CD4-positive, alpha-beta memory T cell (primary cell): ENCODE measurements at places on chromosomes 11 and 22. TPM values are rescaled to one million over a fixed set of nuclear protein-coding genes. Genes with fewer than 3 reads are reported as not detected.

Gene LDHAL6A
- 0.42 TPM for total RNA-seq

Gene SORL1
- total RNA-seq = 660 TPM

Gene BRSK2
- 0.47 TPM for total RNA-seq

Gene RAC2
- total RNA-seq = 304 TPM

Gene FGF3
- not detected for total RNA-seq

Gene ARAP1
- total RNA-seq = 144 TPM

Gene MS4A4A
- total RNA-seq = 0.99 TPM

Gene CENPM
- 7.6 TPM for total RNA-seq

Gene HTR3A
- total RNA-seq = not detected

Gene C11orf52
- not detected for total RNA-seq

Gene VPS37C
- 7.3 TPM for total RNA-seq

Gene ARVCF
- 3.5 TPM for total RNA-seq

Gene ZFTA
- total RNA-seq = 1.4 TPM

DNA sequence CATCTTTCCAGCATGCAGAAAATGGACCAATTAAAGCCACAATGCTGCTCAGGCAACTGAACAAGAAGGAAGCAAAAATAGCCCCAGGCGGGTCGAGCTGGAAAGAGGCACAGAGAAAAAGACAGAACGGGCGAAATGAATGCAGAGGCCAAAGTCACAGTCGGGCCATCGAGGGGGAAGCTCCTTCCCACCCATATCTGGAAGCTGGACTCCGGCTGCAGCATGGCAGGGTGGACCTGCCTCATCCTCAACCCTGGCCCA is 58.6 kb upstream of the PRDM11 start:
- H3K4me1 ChIP-seq = peaks cover 10% of the 10 kb centered on the region
- H3K27ac ChIP-seq = no peak overlapping the region
- H3K27me3 ChIP-seq = no peaks in the 10 kb centered on the region
- DNase-seq = no peak
- H3K4me3 ChIP-seq = no peak overlapping the region

- H3K4me1 ChIP-seq = peaks cover 60% of the 10 kb centered on the region
- H3K36me3 ChIP-seq = no peaks in the 10 kb centered on the region
- H3K27me3 ChIP-seq = no peaks in the 10 kb centered on the region
- H3K4me3 ChIP-seq = peak overlapping the region; percentile 93
Observed at GRCh38 chr22:31496735-31497146, 405 bp downstream of the SFI1 start.

DNA sequence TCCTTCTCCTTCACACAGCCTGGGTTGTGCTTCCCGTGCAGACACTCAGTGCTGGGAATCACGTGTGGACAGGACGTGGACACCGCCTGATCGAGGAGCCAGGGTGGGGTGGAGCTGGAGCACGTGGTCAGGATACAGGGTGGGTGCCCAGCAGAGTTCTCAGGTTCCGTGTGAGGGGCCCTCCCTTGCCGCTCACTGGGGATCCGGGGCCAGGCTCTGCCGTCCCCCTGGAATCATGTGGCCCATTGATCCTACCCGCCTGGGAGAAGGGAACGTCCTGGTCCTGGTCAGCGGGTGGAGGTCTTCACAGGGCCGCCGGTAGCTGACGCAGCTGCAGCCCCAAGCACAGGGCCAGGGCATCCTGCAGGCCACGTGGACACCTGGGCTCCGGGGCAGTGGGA is 397.7 kb downstream of the TBC1D22A start:
- H3K27ac ChIP-seq = no peak overlapping the region
- no peak for DNase-seq
- H3K4me3 ChIP-seq = no peak overlapping the region

- no peaks in the 10 kb centered on the region for H3K27me3 ChIP-seq
- no peaks in the 10 kb centered on the region for H3K4me1 ChIP-seq
- no peak for DNase-seq
- no peaks in the 10 kb centered on the region for H3K36me3 ChIP-seq
- no peak overlapping the region for H3K27ac ChIP-seq
Observed at GRCh38 chr11:60791153-60791933, 6.2 kb downstream of the MS4A10 start.

- H3K4me3 ChIP-seq = no peak overlapping the region
- H3K4me1 ChIP-seq = no peaks in the 10 kb centered on the region
- H3K27me3 ChIP-seq = no peaks in the 10 kb centered on the region
- H3K36me3 ChIP-seq = no peaks in the 10 kb centered on the region
- no peak for DNase-seq
Observed at GRCh38 chr11:11349870-11350337, 3.1 kb downstream of the CSNK2A3 start.

GRCh38 chr11:10317776-10318526 is 13.1 kb downstream of the ADM start:
- H3K27me3 ChIP-seq = no peaks in the 10 kb centered on the region
- H3K4me1 ChIP-seq = peaks cover 5% of the 10 kb centered on the region
- no peak overlapping the region for H3K4me3 ChIP-seq
- H3K36me3 ChIP-seq = no peaks in the 10 kb centered on the region

DNA sequence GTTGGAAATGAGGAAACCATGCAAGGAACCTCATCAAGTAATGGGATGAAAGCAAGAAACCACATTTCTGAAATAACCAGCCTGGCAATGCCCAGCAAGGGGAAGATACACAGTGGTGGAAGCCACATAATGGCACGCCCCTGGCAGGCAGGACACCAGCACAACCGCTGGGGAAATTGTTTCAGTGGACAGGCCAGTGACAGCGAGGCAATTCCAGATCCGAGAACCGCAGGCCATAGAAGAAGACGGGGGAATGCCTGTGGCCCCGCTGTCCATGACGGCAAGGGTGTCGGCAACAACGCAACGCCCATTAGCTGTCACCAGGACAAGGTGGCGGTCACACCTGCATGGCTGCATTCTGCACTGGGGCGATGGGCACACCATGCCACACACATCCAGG is 1389.6 kb downstream of the BRD1 start:
- no peaks in the 10 kb centered on the region for H3K36me3 ChIP-seq
- no peak overlapping the region for H3K27ac ChIP-seq
- DNase-seq = no peak
- no peaks in the 10 kb centered on the region for H3K27me3 ChIP-seq

- no peaks in the 10 kb centered on the region for H3K36me3 ChIP-seq
- peak; percentile 24 for DNase-seq
- H3K4me3 ChIP-seq = peak overlapping the region; percentile 26
- peaks cover 12% of the 10 kb centered on the region for H3K4me1 ChIP-seq
Observed at GRCh38 chr22:46604306-46604690, 15.9 kb upstream of the GRAMD4 start.

GRCh38 chr11:89736566-89736965 is 26.5 kb downstream of the TRIM77 start:
- no peak overlapping the region for H3K4me3 ChIP-seq
- H3K36me3 ChIP-seq = no peaks in the 10 kb centered on the region
- no peaks in the 10 kb centered on the region for H3K27me3 ChIP-seq
- H3K27ac ChIP-seq = no peak overlapping the region
- no peak for DNase-seq

- no peaks in the 10 kb centered on the region for H3K36me3 ChIP-seq
- no peaks in the 10 kb centered on the region for H3K4me1 ChIP-seq
- no peak overlapping the region for H3K4me3 ChIP-seq
- H3K27me3 ChIP-seq = no peaks in the 10 kb centered on the region
Observed at GRCh38 chr11:25702417-25702816, 629.5 kb upstream of the ANO3 start.

DNA sequence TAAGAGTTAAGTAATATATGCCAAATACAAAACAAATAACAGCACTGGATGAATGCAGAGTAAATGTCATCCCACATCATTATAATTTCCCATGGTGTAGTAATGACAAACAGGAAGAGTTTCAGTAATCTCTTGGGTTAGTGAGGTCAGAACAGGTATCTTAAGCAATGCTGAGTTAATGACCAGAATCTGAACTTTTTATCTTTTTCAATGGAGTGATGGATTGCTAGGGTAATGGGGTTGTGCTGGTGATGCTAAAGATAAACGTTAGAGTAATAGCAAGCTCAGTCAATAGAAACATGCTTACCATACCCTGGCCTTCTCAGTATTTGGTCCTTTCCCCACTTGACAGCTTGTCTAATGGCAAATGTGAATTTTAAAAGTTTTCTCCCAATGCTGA is 11.5 kb upstream of the BDNF start:
- no peak overlapping the region for H3K27ac ChIP-seq
- no peak overlapping the region for H3K4me3 ChIP-seq
- DNase-seq = no peak
- H3K27me3 ChIP-seq = no peaks in the 10 kb centered on the region

GRCh38 chr22:46193898-46194310 is 43.6 kb downstream of the PPARA start:
- H3K36me3 ChIP-seq = peaks cover under 1% of the 10 kb centered on the region
- DNase-seq = no peak
- H3K27me3 ChIP-seq = no peaks in the 10 kb centered on the region
- no peaks in the 10 kb centered on the region for H3K4me1 ChIP-seq

DNA sequence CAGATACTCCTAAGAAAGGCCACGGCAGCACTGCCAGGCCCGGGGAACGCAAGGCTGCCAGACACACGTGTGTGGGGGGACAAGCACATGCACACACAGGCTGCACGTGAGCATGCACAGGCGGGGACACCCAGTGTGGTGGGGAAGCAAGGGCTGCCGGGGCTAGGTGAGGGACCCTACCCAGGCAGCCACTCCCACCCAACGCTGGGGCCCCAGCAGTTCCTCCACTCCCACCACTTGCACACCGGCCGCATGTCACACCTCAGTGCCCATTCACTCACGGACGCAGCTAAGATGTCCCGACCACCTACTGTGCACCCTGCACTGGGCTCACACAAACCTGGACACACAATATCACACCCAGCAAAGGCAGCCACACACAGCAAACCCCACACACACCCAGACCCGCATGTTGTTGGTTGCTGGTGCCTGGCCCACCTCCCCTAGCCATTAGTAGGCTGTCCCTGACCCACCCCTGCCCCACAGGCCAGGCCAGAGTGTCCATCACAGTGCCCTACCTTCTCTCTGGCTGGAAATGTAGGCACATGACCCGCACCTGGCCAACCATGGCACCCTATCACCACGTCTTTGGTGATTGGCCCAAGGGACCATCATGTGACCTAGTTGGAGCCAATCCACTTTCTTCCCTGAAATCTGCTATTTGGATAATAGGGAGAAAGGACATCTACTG is 8.8 kb downstream of the SSTR3 start:
- no peaks in the 10 kb centered on the region for H3K27me3 ChIP-seq
- no peak overlapping the region for H3K27ac ChIP-seq
- no peak overlapping the region for H3K4me3 ChIP-seq
- no peaks in the 10 kb centered on the region for H3K36me3 ChIP-seq

DNA sequence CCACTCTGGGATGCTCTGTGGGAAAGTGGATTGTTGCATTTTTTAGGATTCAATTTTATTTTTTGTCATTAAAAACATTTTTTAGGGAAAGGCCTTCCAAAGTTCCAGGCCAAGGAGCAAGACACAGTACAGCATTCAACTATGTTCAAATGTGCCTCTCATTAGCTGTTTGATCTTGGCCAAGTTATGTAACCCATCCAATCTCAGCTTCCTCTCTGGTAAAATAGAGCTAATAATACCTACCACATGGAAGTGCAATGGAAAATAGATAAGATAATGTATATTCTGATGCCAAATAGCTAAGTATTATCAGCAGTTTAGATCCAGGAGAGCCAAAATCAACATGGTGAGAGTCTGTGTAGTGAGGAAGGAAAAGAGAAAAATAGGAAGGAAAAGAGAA is 220.3 kb upstream of the SESN3 start:
- no peak overlapping the region for H3K27ac ChIP-seq
- DNase-seq = no peak
- no peaks in the 10 kb centered on the region for H3K27me3 ChIP-seq
- H3K4me1 ChIP-seq = no peaks in the 10 kb centered on the region

GRCh38 chr11:123249354-123249753 is 54.3 kb upstream of the CLMP start:
- no peak for DNase-seq
- H3K4me1 ChIP-seq = no peaks in the 10 kb centered on the region
- no peaks in the 10 kb centered on the region for H3K36me3 ChIP-seq
- no peak overlapping the region for H3K4me3 ChIP-seq
- no peaks in the 10 kb centered on the region for H3K27me3 ChIP-seq

GRCh38 chr11:96107143-96107824 is 183.4 kb upstream of the MTMR2 start:
- no peak for DNase-seq
- H3K27ac ChIP-seq = no peak overlapping the region
- no peaks in the 10 kb centered on the region for H3K36me3 ChIP-seq
- no peaks in the 10 kb centered on the region for H3K27me3 ChIP-seq
- H3K4me3 ChIP-seq = no peak overlapping the region
- H3K4me1 ChIP-seq = peaks cover 37% of the 10 kb centered on the region

GRCh38 chr11:108369064-108369463 is 98.3 kb downstream of the C11orf65 start:
- no peaks in the 10 kb centered on the region for H3K27me3 ChIP-seq
- H3K27ac ChIP-seq = no peak overlapping the region
- H3K4me1 ChIP-seq = no peaks in the 10 kb centered on the region
- H3K4me3 ChIP-seq = no peak overlapping the region

DNA sequence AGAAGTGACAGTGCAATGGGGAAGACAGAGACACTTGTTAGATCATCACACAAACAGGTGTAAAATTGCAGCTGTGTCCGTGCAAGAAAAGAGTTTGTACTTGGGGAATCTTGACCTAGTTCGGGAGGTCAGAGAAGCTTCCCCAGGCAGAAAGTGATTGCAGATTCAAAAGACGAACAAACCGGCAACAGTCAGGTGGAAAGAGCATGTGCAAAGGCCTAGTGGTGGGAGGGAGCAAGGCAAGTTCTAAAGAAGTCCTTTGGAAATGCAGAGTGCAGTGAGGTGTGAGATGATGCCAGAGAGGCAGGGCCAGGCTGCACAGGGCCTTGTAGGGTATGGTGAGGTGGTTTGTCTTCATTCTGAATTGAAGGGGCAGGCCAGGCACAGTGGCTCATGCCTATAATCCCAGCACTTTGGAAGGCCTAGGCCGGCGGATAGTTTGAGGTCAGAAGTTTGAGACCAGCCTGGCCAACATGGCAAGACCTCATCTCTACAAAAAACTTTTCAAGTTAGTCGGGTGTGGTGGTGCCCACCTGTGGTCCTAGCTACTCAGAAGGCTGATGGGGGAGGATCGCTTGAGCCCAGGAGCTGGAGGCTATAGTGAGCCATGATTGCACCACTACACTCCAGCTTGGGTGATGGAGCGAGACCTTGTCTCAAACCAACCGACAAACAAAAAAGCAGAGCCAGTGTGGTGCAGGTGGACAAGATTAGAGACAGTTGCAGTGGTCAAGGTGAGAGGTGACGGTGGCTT is 1.9 kb upstream of the ESS2 start:
- no peak for DNase-seq
- peaks cover 12% of the 10 kb centered on the region for H3K4me1 ChIP-seq
- H3K4me3 ChIP-seq = no peak overlapping the region
- peaks cover 9% of the 10 kb centered on the region for H3K36me3 ChIP-seq
- peaks cover 14% of the 10 kb centered on the region for H3K27me3 ChIP-seq

DNA sequence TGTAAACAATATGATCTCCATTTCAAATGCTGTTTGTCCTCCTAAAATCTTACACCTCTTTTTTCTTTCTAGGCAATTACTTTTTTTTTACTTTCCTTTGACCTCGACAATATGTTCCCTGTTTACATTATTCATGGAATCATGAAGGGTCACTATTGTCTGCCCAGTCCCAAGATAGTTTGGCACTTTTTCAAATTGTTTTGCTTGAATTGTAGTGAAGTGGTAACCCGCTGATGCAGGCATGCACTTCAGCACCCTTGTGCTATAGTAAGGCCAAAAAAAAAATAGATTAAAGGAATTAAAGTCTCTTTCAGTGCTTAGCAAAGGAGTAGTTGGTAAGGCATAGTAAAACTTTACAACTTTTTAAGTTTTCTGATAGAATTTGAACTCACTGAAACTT is 90.9 kb downstream of the PAX6 start:
- H3K4me1 ChIP-seq = no peaks in the 10 kb centered on the region
- no peak for DNase-seq
- H3K4me3 ChIP-seq = no peak overlapping the region
- H3K27ac ChIP-seq = no peak overlapping the region
- H3K27me3 ChIP-seq = no peaks in the 10 kb centered on the region
- no peaks in the 10 kb centered on the region for H3K36me3 ChIP-seq
